Kidney capillary endothelial cell (primary cell): ENCODE measurements at places on chromosomes 5 and 9.

- DNase-seq: no peak
These were observed 87.4 kb upstream of the PCA3 start for GRCh38 chr9:76676857-76677256.

GRCh38 chr9:79155308-79155707 lies 416.5 kb upstream of the TLE4 start:
- DNase-seq: no peak

DNA sequence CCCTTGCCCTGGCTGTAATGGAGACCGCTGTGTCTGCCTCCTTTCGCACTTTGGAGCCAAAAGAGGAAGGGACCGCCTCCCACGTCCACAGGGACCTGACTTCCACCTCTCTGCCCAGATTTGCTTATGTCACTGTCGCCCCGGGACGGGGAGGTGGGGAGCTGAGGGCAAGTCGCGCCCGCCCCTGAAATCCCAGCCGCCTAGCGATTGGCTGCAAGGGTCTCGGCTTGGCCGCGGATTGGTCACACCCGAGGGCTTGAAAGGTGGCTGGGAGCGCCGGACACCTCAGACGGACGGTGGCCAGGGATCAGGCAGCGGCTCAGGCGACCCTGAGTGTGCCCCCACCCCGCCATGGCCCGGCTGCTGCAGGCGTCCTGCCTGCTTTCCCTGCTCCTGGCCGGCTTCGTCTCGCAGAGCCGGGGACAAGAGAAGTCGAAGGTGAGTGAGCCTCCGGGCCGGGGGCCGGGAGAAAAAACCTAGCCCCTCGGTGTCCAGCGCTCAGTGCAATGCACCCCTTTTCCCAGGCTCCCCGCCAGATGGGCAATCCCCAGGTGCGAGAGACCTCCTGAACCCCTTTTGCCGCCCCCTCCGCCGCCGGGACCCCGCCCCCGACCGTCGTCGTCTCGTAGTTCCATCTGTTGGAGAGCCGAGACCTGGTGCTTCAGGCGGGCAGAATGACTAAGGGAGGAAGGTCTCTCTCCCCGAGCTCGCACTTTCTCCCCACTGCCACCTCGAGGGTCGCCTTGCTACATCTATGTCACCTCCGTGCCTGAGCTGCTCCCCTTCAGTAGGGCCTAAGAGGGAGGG lies at the start of gene GPX3:
TSS of gene GPX3 (plus strand) at position 288 of the 807 bp plus-strand sequence. CDS start at position 352, 64 bp downstream.
- DNase-seq: no peak

- no peak for DNase-seq
These were observed 248.0 kb upstream of the PCSK5 start for GRCh38 chr9:75642522-75642921.

GRCh38 chr5:81724571-81724970 lies 26.3 kb downstream of the SSBP2 start:
- DNase-seq: no peak

DNA sequence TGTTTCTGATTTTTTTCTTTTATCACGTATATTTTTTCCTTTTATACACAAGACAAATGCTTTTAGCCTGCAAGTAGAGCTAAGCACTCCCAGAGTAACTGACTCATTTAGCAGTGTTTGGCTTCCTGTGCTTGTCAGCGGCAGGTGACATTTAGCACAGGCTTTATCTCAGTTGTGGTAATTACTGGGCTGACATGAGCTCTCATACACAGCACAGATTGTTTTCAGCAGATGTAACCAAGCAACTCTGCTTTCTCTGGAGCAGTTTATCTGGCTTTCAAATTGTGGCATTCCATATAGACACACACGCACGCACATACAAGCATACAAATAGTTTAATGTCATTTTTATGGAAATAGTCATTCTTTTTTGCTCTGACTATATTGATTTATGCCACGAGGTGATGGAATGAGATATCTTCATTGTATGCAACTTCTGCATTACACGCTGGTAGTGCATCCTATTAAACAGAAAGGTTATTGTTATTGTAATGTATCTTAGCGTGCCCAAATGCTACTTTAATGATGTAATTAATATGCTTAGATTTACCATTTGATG lies 379.0 kb upstream of the GRAMD2B start:
- no peak for DNase-seq

DNA sequence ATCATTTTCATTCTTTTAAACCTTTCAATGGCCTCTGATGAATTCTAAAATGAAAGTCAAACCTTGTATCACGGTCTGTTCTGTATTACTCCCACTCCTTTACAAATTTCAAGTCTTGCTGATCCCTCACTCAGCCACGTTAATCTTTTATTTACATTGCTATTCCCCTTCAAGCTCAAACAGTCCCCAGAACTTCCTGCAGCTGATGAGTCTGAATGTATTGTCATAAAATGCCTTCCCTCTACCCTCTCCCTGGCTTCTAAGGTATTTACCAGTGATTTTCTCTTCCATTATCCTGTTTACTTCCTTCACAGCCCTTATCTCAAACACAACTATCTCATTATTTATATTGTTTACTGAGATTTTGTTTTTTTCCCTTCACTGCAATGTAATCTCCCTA lies 562.3 kb upstream of the C9orf72 start:
- DNase-seq: no peak

- no peak for DNase-seq
These were observed 2.7 kb downstream of the LEAP2 start for GRCh38 chr5:132876020-132876759.

DNA sequence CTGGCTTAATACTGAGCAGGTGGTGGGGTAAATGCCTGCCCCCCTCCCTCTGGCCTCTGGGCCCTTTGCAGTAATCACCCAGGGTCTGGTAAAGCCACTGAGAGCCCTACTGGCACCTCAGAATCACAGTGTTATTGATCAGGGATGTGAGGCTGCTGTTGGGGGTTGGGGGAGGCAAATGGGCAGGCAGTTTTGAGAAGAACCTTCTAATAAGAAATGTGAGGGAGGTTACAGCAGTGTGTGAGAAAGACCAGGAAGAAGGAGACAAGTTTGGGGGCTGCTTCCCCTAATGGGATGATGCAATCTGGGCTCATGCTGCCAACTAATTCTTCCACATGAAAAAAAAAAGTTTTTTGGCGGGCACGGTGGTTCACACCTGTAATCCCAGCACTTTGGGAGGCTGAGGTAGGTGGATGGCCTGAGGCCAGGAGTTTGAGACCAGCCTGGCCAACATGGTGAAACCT lies 3.1 kb upstream of the B4GALT7 start:
- DNase-seq: no peak

DNA sequence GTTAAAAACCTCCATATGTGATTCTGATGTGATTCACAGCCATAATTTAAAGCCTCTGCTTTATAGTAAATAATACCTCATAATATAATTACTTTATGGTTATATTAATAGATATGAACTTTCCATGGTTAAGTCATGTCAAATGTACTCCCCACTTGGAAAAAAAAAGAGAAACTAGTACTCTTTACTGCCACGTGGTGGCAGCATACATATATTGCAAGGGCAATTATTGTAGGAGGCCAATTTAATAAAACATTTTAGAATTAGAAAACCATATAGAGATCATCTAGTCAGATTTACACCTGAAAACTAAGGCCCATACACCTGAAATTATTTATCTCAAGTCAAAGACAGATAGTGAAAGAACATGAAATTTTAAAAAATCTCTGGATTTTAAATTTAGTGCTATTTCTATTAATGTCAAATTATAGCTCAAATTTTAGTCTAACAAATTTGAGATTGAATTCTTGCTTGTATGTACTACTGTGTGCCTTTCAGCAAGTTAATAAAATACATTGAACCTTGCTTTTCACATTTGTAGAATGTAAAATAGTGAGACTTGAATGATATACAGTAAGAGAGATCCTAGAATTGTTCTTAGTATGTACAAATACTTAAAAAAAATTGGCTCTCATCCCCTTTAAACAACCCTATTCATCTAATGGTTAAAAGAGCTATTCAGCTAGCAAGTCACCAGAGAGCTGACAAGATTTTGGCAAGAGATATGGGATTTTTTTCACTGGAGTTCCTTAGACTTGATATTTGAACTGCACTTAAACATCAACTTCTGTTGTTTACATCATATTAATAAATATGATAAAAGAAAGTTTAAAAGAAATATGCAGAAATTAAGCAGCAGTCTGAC lies 603.8 kb downstream of the TLE4 start:
- DNase-seq: peak; percentile 36

- DNase-seq: peak; percentile 13
These were observed 75.0 kb upstream of the RAD23B start for GRCh38 chr9:107208121-107208520.

GRCh38 chr5:155872629-155873220 lies 454.2 kb upstream of the SGCD start:
- DNase-seq: no peak

- peak; percentile 66 for DNase-seq
These were observed 7.5 kb downstream of the TDRD7 start for GRCh38 chr9:97419309-97419867.

DNA sequence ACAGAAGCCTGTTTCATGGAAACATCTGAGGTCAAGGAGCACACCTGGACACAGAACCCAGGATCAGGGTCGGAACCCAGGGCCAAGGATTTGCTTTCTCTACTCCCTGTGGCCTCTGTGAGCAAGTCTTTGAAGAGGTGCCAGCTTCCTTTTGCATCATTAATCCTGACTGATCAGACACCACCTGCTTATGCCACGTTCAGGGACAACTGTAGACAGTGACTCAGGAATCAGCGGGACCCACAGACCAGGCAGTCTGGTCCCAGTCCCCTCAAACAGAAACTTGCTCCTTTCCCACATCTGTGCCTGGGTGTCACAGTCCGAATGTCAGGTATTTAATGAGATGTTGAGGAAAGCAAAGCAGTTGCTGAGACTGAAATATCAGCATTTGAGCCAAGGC lies 154.8 kb downstream of the SGCD start:
- DNase-seq: no peak

- no peak for DNase-seq
These were observed 23.8 kb upstream of the SLC46A2 start for GRCh38 chr9:112914524-112914923.

- no peak for DNase-seq
These were observed 8.3 kb downstream of the N4BP3 start for GRCh38 chr5:178121391-178122276.

DNA sequence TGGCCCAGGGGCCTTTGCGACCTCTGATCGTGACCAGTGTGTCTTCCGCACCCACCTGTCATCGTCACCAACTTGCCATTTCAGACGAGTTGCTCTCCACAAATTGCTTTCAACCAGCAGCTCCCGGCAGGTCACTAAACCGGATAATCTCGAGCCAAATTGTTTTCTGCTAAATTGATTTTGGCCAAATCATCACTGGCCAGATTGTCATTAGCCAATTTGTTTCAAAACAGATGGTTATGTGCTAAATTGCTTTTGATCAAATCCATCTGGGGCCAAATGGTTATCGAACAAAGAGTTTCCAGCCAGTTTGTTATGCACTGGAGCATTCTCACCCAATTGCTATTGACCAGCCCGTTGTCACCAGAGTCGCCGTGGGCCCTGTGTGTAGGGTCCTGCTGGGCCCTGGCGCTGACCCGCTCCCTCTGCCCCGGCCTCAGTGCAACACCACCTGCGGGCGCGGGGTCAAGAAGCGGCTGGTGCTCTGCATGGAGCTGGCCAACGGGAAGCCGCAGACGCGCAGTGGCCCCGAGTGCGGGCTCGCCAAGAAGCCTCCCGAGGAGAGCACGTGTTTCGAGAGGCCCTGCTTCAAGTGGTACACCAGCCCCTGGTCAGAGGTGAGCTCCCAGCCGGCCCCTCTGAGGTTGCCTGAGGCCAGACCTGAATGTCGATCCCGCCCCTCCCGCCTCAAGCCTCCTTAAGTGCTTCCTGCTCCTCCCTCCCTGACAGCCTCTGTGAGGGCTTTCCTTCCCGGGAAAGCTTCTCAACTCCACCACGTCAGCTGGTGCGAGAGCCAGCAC lies 35.6 kb downstream of the ADAMTSL2 start:
- no peak for DNase-seq
